Stimulated activated CD8-positive, alpha-beta memory T cell treated with anti-CD3 and anti-CD28 coated beads, Interleukin-12 subunit alpha, Interleukin-12 subunit beta, amount 100 ng/mL, for 4 hours (primary cell): ENCODE measurements at places on chromosomes 6 and 20.

DNA sequence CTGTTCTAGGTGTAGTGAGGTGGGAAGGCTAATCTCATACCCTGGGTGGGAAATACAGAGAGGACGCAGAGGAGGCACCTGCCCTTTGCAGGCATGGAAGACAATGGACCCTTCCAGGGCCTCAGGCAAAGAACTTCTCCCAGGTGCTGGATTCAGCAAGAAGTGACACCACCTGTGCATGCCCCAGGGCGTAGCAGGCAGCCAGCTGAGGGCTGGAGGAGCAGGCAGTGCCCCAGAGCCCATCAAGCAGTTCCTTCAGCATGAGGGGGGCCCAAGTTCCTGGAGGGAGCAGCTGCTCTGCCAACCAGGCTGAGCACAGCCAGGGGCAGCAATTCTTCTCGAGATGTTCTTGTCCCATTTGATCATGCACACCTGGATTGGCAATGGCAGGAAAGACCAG, 170.3 kb upstream of the PDE10A start:
- no peak for DNase-seq

GRCh38 chr6:136510299-136510698, 39.9 kb downstream of the MAP7 start:
- no peak for DNase-seq

DNA sequence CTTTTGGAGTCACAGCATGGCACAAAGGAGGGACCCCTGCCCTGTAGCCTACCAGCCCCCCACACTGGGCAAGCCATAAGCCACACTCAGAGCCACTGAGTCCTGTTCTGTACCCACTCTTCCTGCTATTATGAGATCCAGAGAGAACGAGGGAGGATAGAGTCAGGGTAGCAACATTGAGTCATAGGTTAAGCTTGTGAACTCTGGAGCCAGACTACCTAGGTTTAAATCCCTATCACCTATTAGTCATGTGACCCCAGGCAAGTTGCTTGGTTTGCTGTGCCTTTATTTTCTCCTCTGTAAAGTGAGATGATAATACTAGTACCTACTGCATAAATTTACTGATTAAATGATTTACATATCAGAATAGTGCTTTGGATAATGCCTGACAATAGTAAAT, 540 bp downstream of the CNBD2 start:
- DNase-seq: no peak

GRCh38 chr6:131680868-131681267, 20.3 kb downstream of the OR2A4 start:
- DNase-seq: no peak

DNA sequence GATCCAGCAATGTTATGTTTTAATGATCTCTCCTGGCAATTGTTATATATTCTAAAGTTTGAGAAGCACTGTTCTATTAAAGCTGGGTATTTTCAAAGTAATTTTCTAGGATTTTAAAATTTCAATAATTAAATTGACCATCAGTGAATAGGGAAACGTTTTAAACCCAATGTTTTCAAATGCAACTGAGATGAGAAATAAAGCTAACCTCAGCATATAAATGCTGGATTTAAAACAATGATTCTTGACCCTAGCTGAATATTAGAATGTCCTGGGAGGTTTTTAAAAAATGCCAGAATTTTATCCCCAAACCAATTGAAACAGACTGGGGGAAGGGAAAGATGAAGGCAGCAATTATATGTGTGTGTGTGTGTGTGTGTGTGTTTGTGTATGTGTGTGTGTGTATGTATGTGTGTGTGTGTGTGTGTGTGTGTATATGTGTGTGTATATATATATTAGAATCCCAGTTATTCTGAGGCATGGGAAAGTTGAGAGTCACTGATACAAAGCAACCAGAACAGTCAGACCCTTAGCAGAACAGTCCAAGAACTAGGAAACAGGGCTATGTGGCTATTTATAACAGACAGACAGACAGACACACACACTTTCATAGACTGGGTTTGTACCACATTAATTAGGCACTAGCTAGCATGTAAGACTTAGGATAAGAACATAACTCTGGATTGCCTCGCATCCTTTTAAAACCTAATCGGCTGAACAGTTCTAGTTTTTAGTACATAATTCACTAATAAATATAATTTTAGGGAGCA, 107.8 kb downstream of the MAN1A1 start:
- no peak for DNase-seq

GRCh38 chr6:149217466-149217888, 100.0 kb upstream of the TAB2 start:
- DNase-seq: no peak

- no peak for DNase-seq
Observed at GRCh38 chr6:129853996-129854711, 7.0 kb downstream of the TMEM244 start.
